ENCODE measurements at places on chromosomes 2 and 18.

DNA sequence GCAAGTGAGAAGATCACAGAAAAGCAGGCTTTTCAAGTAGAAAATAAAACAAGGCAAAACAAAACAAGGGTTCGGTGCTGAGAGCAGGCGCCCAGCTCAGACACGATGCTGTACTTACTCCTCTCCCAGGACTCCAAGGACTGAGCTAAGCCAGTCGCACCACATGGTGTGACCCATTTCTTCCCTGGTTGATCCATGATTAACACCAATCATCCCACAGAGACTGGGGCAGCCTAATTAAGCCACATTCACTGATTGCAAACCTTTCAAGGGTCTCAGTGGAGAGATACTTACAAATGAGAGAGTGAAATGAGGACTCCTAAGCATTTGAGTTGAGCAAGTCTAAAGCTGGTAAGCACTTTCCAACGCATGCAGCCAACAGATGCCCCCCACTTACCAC is 155.2 kb downstream of the MYO5B start:
- DNase-seq: no peak

GRCh38 chr2:112880696-112881095 is 30.3 kb upstream of the IL37 start:
- no peak for DNase-seq

DNA sequence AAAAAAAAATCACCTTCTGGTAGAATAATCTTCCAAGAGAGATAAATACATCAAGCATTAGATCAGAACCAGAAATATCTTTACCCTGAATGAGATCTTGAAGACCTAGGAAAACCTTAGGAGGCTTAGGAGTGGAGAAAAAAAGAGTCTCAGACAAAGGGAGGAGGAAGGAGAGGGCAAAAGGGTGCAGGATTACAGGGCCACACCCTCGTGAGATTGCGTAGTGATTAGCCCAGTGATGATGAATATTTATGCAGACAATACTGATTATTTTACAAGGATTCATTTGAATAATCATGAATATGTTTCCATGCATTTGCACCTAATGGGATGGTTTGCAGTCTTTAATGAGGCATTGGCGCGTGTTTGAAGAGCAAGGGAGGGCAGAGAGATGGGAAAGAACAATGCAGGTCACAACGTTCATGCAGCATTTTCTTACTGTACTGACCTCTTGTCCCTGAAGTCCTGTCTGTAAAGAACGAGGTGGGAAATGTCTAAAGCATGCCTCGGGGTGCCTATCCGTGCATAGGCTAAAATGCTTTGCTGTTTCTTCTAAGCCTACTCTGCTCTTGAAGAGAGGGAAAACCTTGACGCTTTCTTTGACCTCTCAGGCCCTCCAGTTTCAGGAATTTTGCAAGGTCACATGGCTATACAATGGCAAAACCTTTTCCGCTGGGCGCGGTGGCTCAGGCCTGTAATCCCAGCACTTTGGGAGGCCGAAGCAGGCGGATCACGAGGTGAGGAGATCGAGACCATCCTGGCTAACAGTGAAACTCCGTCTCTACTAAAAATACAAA is 18.6 kb upstream of the ZNF532 start:
- no peak for DNase-seq

GRCh38 chr2:150063931-150064548 is 423.4 kb downstream of the RND3 start:
- DNase-seq: no peak

GRCh38 chr2:221323513-221323912 is 248.6 kb downstream of the EPHA4 start:
- no peak for DNase-seq

GRCh38 chr2:239339241-239339640 is 61.6 kb downstream of the HDAC4 start:
- DNase-seq: no peak

GRCh38 chr18:23337599-23338444 is 115.3 kb upstream of the RIOK3 start:
- DNase-seq: peak; percentile 25

GRCh38 chr2:100060875-100061274 is 81.5 kb downstream of the AFF3 start:
- no peak for DNase-seq

GRCh38 chr2:202006301-202006700 is 27.4 kb upstream of the FZD7 start:
- no peak for DNase-seq

- DNase-seq: no peak
These were observed 626 bp upstream of the VIT start for GRCh38 chr2:36695746-36696415.

- DNase-seq: peak; percentile 5
These were observed 37.9 kb downstream of the EHD3 start for GRCh38 chr2:31271851-31272267.

GRCh38 chr2:38581193-38582147 is 21.3 kb downstream of the HNRNPLL start:
- peak; percentile 48 for DNase-seq

DNA sequence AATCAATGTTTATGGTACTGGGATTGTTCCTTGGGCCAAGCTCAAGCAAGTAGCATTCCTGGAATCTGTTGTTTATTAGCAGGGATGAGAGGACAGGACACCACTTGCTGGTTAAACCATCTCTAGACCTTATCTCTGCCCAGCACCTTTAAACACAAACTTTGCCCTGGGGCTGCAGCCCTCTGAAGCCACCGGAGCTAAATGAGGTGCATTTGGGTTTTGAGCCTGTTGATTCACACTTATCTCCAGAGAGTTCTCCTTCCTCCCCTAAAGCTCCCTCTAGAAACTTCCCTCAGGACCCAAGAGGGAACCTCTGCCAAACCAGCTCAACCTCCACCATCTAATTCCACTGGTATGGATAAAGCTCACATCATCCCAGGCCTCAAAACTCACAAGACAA is 94.8 kb upstream of the EPAS1 start:
- no peak for DNase-seq

DNA sequence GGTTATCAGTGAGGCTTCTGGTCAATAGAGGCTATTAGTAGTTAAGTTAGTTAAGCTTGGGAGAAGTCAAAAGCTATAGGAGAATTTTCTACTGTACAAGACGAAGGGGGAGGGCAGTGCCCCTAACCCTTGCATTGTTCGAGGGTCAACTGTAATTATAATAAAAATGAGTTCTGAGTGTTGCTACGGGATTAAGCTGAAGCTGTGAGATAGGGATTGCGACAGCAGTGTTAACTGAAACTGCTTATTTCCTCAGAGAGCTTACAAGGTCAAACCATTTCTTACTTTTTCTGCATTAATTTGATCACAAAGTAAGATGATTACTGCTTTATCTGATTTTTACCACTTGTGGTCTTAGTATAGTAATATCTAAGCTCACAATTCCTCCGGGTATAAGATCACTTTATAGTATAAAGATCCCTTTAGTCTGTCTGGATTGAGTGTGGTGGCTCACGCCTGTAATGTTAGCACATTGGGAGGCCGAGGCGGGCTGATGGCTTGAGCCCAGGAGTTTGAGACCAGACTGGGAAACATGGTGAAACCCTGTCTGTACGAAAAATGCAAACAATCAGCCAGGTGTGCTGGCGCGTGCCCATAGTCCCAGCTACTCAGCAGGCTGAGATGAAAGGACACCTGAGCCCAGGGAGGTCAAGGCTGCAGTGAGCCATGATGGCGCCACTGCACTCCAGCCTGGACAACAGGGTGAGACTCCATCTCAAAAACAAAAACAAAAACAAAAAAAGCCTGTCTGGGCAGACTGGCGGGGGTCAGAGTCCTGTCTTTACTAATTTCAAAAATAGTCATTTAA is 119.5 kb upstream of the TLK1 start:
- DNase-seq: no peak

- no peak for DNase-seq
These were observed 18.8 kb upstream of the RPRD1A start for GRCh38 chr18:36086186-36086585.
